Endothelial cell (in vitro differentiated cells): ENCODE measurements at places on chromosomes 7 and 10. TPM values are rescaled to one million over a fixed set of nuclear protein-coding genes. Genes with fewer than 3 reads are reported as not detected.

DNA sequence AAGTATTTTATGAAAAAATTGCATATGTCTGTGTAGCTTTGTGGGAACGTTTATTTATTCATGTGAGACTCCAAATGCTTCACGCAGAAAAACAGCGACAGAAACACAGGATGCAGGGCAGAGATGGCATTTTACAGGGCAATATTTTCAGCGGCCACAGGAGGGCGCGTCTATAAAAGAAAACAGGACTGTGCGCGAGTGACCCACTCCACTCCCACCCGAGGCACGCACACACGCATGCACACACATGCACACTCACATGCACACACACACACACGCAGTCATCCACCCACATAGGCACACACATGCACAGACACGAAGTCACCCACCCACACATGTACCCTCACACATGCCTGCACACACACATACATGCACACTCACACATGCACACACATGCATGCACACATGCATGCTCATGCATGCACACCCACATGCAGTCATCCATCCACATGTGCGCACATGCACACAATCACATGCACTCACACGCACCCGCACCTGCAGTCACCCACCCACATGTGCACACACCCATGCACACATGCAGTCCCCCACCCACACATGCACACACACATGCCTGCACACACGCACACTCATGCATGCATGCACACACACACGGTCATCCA, 96.3 kb downstream of the DNAJB6 start:
- peak overlapping the region; percentile 47 for H3K4me3 ChIP-seq
- H3K4me1 ChIP-seq, result peaks cover 10% of the 10 kb centered on the region
- H3K27me3 ChIP-seq, result peaks cover 11% of the 10 kb centered on the region
- DNase-seq, result peak; percentile 38
- peaks cover 17% of the 10 kb centered on the region for H3K36me3 ChIP-seq
- peak overlapping the region; percentile 52 for H3K27ac ChIP-seq

GRCh38 chr7:81110673-81111072, 191.8 kb upstream of the SEMA3C start:
- H3K36me3 ChIP-seq, result no peaks in the 10 kb centered on the region
- no peak for DNase-seq
- H3K27ac ChIP-seq, result no peak overlapping the region

GRCh38 chr10:77103213-77103612, 534.4 kb downstream of the KCNMA1 start:
- no peak for DNase-seq
- peaks cover 2% of the 10 kb centered on the region for H3K27me3 ChIP-seq
- no peaks in the 10 kb centered on the region for H3K36me3 ChIP-seq
- H3K27ac ChIP-seq, result no peak overlapping the region

DNA sequence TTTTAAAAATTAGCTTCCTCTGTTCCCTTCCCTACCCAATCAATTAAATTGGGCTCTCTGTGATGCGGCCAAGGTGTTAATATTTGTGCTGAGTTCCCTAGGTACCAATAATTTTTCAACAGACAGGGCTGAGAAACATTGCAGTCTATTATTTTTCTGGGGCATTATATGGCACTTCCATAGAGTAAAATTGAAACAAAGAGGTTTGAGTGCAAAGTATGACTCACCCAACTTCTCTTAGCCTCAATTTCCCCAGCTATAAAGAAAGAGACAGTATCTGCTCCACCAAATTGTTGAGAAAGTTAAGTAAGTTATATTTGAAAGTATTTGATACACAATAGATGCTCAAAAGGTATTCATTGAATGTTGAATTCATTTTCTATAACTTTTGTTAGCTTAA, 74.9 kb downstream of the TES start:
- H3K36me3 ChIP-seq, result no peaks in the 10 kb centered on the region
- no peaks in the 10 kb centered on the region for H3K27me3 ChIP-seq
- no peak overlapping the region for H3K27ac ChIP-seq
- no peak overlapping the region for H3K4me3 ChIP-seq
- peaks cover 3% of the 10 kb centered on the region for H3K4me1 ChIP-seq
- no peak for DNase-seq

DNA sequence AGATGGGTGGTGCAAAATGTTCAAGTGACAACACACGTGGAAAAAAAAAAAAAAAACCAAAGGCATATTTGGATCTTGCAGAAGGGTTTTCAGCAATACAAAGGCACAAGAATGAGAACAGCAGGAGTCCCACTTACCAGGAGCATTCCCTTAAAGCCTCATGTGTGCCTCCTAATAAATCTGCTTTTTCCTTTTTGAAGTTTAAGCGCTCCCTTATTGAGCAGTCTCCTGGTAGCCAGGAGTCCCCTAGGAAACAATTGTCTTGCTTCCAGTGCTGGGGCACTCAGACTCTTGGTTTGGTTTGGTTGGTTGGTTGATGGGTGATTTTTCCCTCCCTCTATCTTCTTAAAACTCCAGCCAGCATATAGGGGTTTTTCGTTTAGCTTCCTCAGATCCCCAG, 321.8 kb upstream of the NFE2L3 start:
- no peak overlapping the region for H3K27ac ChIP-seq
- H3K36me3 ChIP-seq, result no peaks in the 10 kb centered on the region
- peaks cover 3% of the 10 kb centered on the region for H3K27me3 ChIP-seq
- DNase-seq, result no peak
- H3K4me1 ChIP-seq, result peaks cover 32% of the 10 kb centered on the region

DNA sequence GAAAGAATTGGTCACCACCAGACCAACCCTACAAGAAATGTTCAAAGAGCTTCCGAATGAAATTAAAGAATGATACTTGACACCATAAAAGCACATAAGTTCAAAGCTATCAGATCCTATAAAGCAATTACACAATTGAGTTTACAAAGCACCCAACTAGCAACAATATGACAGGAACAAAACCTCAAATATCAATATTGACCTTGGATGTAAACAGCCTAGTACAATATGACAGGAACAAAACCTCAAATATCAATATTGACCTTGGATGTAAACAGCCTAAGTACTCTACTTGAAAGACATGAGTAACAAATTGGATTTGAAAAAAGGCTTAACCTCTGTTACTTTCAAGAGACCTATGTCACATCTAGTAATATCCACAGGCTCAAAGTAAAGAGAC, 1201.4 kb downstream of the XPNPEP1 start:
- no peak overlapping the region for H3K4me3 ChIP-seq
- no peaks in the 10 kb centered on the region for H3K4me1 ChIP-seq

DNA sequence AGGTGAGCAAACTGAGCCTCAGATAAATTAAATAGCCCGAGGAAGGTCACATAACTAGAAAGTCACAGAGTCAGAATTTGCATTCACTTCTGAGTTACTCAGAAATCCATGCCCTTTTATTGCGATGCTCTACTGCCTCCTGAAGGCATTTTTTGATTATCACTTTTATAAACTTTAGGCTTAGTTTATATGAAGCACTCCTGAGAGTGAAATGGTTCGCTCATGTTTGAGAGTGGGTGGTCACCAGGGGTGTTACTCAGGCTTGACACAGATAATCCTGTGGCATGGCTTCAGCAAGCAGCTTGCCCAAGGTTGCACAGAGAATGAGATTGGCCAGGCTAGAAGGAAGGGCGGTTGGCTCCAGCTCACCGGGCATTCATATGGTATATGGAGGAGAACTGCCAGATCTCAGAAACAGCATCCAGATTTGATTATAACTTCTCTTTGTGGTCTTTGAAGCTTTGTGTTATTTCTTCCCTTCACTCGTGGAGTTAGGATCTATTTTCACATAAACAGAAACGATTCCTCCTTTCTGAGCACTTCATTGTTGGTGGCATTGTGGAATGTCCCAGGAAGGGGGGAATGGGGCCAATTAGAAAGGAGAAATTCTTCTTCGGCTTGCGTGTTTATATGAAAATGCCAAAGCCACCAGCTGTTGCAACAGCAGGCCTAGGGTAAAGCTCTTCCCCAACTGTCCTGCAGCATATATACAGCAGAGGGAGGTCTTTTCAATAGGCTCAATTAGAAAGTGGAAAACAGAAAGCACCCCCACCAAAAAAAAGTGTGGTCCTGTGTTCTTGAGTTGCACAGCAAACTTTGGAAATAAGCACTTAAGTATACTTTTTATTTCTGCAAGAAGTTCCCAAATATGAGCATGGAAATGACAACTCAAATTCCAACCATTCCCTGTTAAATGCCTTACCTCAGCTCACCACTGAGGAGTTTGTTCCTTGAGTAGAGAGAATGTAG, 628.8 kb downstream of the SUGCT start:
- H3K27me3 ChIP-seq, result no peaks in the 10 kb centered on the region
- no peak overlapping the region for H3K27ac ChIP-seq
- no peak overlapping the region for H3K4me3 ChIP-seq
- no peaks in the 10 kb centered on the region for H3K36me3 ChIP-seq
- DNase-seq, result no peak

GRCh38 chr7:105839266-105839665, 37.1 kb downstream of the ATXN7L1 start:
- peaks cover 2% of the 10 kb centered on the region for H3K27me3 ChIP-seq
- DNase-seq, result no peak
- H3K27ac ChIP-seq, result no peak overlapping the region
- H3K4me1 ChIP-seq, result peaks cover 14% of the 10 kb centered on the region
- peaks cover 3% of the 10 kb centered on the region for H3K36me3 ChIP-seq

- no peak for DNase-seq
- peaks cover 76% of the 10 kb centered on the region for H3K4me1 ChIP-seq
- peak overlapping the region; percentile 98 for H3K27ac ChIP-seq
- peaks cover 5% of the 10 kb centered on the region for H3K27me3 ChIP-seq
- peak overlapping the region; percentile 63 for H3K4me3 ChIP-seq
These were observed 15.1 kb upstream of the RALA start for GRCh38 chr7:39608278-39608677.

- no peaks in the 10 kb centered on the region for H3K36me3 ChIP-seq
- peaks cover 27% of the 10 kb centered on the region for H3K4me1 ChIP-seq
- H3K4me3 ChIP-seq, result no peak overlapping the region
- H3K27ac ChIP-seq, result no peak overlapping the region
- DNase-seq, result no peak
These were observed 59.8 kb downstream of the BPGM start for GRCh38 chr7:134706468-134706867.

DNA sequence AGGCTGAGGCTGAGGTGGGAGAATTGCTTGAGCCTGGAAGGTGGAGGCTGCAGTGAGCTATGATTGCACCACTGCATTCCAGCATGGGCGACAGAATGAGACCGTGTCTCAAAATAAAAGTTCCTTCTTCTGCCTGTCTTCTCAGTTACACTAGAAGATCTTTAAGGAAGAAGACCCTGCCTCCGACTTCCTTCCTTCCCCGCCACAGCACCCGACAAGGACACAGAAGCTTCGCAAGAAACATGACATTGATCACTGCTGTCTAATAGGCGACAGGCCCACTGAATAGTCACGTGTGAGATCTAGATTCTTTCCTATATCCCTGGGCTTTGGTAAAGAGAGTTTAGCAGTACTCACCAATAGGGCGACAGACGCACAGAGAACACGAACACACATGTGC, 118.2 kb downstream of the PRPF18 start:
- no peaks in the 10 kb centered on the region for H3K27me3 ChIP-seq
- peaks cover 29% of the 10 kb centered on the region for H3K36me3 ChIP-seq
- H3K27ac ChIP-seq, result peak overlapping the region; percentile 39
- H3K4me1 ChIP-seq, result peaks cover 73% of the 10 kb centered on the region
- peak overlapping the region; percentile 92 for H3K4me3 ChIP-seq

DNA sequence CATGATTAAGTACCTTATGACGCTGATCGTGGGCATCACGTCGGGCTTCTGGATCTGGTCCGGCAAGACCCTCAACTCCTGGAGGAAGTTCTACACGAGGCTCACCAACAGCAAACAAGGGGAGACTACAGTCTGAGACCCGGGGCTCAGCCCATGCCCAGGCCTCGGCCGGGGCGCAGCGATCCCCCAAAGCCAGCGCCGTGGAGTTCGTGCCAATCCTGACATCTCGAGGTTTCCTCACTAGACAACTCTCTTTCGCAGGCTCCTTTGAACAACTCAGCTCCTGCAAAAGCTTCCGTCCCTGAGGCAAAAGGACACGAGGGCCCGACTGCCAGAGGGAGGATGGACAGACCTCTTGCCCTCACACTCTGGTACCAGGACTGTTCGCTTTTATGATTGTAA, 2.5 kb downstream of the FZD1 start:
- H3K27me3 ChIP-seq, result peaks cover 24% of the 10 kb centered on the region
- H3K4me3 ChIP-seq, result peak overlapping the region; percentile 94
- no peak for DNase-seq

- no peak overlapping the region for H3K27ac ChIP-seq
- no peaks in the 10 kb centered on the region for H3K27me3 ChIP-seq
- no peak overlapping the region for H3K4me3 ChIP-seq
These were observed 47.2 kb downstream of the DNAJC12 start for GRCh38 chr10:67790534-67791408.

- peaks cover 5% of the 10 kb centered on the region for H3K27me3 ChIP-seq
- peaks cover 7% of the 10 kb centered on the region for H3K4me1 ChIP-seq
- no peak overlapping the region for H3K27ac ChIP-seq
- H3K36me3 ChIP-seq, result no peaks in the 10 kb centered on the region
- DNase-seq, result no peak
- no peak overlapping the region for H3K4me3 ChIP-seq
These were observed 40.5 kb upstream of the TMEM273 start for GRCh38 chr10:49228677-49229076.

DNA sequence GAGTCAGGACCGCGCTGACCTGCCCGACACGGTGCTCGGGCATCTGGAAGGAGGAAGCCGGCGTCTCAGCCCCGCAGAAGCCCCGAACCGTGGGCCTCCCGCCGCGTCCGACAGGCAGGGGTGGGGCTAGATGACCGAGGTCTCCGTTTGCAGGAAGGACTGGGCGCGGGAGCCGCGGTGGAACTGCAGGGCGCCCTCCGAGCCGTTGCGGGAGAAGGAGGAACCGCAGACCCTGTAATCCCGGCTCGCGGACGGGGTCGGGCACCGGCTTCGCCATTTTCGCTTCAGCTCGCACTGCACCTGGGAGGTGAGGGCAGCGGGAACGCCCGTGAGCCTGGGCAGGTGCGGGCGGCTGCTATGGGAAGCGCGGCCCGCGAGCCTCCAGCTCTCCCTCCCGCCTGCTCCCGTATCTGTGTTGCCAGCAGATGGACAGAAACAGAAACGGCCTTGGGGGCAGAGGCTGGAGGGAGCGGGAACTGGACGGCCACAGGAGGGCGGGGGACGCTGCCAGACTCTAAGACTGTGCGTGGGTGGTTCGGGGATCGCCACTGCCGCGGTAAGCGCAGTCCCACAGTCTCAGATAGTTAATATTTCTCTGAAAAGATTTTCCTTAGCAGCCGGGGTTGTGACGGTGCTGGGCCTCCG, 114.1 kb downstream of the VIPR2 start:
- H3K27ac ChIP-seq, result no peak overlapping the region
- DNase-seq, result peak; percentile 69
- H3K36me3 ChIP-seq, result peaks cover 5% of the 10 kb centered on the region
- H3K27me3 ChIP-seq, result peaks cover 4% of the 10 kb centered on the region
- H3K4me1 ChIP-seq, result peaks cover 13% of the 10 kb centered on the region

DNA sequence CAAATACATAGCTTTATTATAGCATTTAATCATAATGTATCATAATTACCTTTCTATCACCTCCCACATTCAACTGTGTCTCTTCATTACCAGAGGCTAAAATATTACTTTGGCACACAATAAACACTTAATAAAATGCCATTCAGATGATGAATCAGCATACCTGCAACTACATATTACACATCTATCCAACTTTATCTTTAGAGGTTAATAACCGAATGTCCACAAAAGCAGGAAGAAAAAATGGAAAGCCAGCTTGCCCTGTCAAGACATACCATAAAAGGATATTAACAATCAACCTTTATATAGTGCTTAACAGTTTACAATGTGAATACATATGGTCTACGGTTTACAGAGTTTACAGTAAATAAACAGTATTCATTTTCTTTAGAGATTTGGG, 12.7 kb downstream of the CACUL1 start:
- H3K36me3 ChIP-seq, result no peaks in the 10 kb centered on the region
- no peak overlapping the region for H3K4me3 ChIP-seq
- peaks cover 24% of the 10 kb centered on the region for H3K4me1 ChIP-seq
- H3K27me3 ChIP-seq, result peaks cover 2% of the 10 kb centered on the region

Gene GPC2
- total RNA-seq, result 27.2 TPM

Gene DGKB
- total RNA-seq, result 0.46 TPM

Gene PLAC9
- total RNA-seq, result not detected

Gene C10orf67
- not detected for total RNA-seq

Gene TMEM229A
- total RNA-seq, result 0.26 TPM

Gene GPR15LG
- total RNA-seq, result not detected
